ENCODE measurements at places on chromosomes 2 and 18. TPM values are rescaled to one million over a fixed set of nuclear protein-coding genes. Genes with fewer than 3 reads are reported as not detected.

DNA sequence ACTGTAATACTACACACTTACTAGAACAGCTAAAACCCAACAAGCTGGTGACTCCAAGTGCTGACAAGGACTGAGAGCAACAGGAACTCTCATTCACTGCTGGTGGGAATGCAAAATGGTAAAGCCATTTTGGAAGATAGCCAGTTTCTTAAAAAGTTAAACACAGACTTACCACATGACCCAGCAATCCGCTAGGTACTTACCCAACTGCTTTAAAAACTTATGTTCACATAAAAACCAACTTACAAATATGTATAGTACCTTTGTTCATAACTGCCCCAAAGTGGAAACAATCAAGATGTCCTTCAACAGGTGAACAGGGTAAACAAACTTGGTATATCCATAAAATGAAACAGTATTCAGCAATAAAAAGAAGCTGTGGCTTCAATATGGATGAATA, 153.1 kb upstream of the ZFP36L2 start:
- no peak for DNase-seq

- DNase-seq, result no peak
These were observed 648.1 kb downstream of the LRP1B start for GRCh38 chr2:141482697-141483096.

- DNase-seq, result no peak
These were observed 662.9 kb downstream of the IRS1 start for GRCh38 chr2:226136739-226137138.

GRCh38 chr2:2735041-2735440, 404.0 kb upstream of the MYT1L start:
- DNase-seq, result no peak

GRCh38 chr2:234174742-234175141, 124.2 kb downstream of the SPP2 start:
- no peak for DNase-seq

- DNase-seq, result no peak
These were observed 38.7 kb downstream of the UBE2F start for GRCh38 chr2:238005528-238005927.

DNA sequence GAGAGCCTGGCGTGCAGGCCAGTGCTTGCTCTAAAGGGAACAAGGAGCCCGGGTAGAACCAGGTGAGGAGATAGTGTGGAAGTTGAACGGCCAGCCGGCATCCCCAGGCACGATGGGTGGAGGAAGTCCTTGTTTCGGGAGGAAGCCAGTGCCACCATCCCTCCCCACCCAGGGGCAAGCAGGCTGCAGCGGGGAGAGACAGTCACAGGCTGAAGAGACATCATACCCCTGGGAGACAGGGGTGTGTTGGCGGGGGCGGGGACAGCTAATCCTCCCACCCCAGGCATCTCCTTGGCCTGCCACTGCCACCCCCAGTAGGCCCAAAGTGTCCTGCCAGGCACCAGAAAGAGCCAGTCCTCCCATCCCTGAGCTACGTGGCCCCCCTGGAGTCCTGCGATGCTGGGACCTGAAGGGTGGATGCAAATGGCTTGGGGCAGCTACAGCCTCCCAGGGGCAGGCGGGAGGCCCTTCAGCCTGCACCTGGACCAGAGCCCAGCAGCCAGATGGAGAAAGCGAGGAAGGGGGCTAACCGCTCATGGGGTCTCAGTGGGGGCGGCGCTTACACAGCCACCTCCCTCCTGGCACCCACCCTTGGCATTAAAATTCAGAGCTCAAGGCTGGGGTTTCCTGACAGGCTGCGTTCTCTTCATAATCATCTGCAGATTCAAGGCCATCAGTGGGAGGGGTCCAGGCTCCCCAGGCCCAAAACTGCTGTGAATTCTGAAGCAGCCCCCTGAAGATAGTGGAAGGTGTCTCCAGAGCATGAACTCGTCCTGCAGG, 14.8 kb upstream of the GPR55 start:
- DNase-seq, result no peak

GRCh38 chr18:12458771-12459170, 51.0 kb downstream of the PRELID3A start:
- no peak for DNase-seq

DNA sequence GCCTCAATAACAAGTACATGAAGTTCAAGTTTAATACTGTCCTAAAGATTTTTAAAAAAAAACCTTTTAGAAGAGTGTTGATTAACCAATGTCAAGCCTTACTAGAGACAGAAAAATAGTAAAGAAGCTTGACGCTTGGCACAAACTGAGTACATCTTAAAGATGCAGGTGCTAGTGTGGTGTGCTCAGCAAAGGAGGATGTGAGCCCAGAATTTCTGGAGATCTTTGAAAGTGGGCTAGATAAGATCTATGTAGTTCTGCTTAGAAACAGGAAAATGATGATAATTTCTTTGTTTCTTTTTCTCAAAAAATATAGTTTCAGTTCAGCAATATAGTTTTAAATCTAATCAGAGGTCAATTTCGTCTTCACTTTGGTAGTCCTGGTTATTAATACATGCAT, 118.3 kb upstream of the KLHL14 start:
- DNase-seq, result no peak

- no peak for DNase-seq
These were observed 126.2 kb downstream of the DPP4 start for GRCh38 chr2:161947836-161948235.

GRCh38 chr18:8262221-8262620, 347.0 kb upstream of the RAB12 start:
- no peak for DNase-seq

GRCh38 chr2:163717515-163717914, 18.3 kb downstream of the FIGN start:
- no peak for DNase-seq

DNA sequence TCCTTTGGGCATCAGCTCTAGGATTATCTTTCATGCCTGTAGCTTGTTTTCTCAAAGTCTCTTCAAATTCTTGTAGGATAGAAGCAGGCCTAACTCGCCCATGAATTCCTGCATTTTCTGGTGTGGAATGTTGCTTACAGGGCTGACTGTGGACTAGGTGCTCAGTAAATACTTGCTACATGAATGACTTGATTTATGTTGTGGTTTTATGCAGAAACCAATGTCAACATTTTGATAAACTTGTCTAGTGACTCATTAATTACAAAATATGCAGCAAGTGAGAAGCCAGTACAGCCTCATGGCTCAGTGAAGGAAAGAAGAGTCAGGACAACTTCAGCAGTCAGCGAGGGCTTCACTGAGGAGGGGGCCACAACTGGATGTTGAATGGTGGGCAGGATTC, 110.6 kb upstream of the SIX2 start:
- no peak for DNase-seq

DNA sequence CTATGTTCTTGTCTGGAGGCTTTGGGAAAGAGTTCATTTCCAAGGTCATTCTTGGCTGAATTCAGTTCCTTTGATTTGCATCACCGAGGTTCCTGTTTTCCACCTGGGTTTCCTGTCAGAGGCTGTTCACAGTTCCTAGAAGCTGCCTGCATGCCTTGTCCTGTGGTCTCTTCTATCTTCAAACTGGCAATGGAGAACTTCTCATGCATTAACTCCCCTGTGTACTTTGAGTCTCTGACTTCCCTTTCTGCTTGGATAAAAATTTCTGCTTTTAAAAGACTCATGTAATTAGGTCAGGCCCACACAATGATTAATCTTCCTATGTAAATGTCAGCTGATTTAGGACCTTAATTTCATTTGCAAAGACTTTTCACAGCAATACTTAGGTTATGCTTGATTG, 499.3 kb upstream of the FANCL start:
- no peak for DNase-seq

GRCh38 chr18:72089432-72089831, 454.7 kb downstream of the CBLN2 start:
- DNase-seq, result no peak

DNA sequence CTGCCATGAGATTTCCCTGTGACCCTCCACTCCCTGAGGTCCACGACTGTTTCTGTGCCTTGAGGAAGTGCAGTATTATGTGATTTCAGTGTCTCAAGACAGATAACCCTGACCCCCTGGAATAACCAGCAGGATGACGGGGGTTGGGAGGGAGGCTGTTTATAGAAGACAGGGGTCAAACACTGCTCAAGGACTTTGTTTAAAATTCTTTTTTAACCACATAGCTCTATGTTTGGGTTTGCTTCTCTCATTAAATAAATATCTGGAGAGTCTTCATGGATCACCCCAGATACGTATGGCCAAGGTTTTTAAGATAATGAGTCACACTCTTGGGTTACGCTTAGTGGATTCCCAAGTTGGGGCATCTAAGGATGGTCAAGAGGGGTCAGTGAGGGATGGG, 523.8 kb upstream of the TNP1 start:
- no peak for DNase-seq

DNA sequence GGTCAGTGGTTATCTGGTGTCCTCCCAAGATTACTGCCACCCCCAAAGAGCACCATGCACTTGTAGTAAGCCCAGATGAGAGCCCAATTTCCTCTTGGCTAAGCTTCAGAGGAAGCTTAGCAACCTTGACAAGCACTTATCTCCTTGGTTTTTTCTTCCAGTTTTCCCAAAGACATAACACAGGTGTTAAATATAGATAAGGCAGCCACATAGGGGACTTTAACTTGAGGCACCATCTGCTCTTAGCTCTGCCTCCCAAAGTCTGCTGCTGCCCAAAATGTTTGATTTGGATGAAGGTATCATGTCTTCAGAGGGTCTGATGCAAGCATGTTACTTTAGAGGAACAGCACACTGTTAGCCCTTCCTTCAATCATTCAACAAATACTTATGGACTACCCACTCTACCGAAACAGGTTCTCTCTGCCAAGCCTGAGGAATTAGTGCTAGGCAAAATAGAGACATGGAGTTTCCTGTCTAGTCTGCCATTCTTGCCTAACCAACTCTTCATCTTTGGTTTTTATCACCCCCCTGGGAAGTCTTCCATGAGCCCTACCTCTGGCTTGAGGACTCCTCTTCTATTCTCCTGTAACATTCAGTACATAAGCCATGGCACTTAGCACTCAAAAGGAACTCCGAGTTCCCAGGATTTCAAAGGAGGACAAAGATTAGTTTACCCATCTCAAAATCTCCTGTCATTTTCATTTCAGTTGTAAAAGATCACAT, 73.7 kb downstream of the SP3 start:
- no peak for DNase-seq

GRCh38 chr18:13437796-13438506, 219.4 kb downstream of the LDLRAD4 start:
- DNase-seq, result peak; percentile 61

GRCh38 chr18:8525692-8526091, 83.5 kb upstream of the RAB12 start:
- no peak for DNase-seq

The POTEC gene
- not detected for total RNA-seq

The BUB1 gene
- 94.7 TPM for total RNA-seq

The MPP4 gene
- total RNA-seq, result not detected

The NTSR2 gene
- not detected for total RNA-seq

The ANAPC1 gene
- total RNA-seq, result 70.2 TPM

The CNGA3 gene
- not detected for total RNA-seq

The TTC32 gene
- total RNA-seq, result 18.9 TPM

The REEP1 gene
- 0.45 TPM for total RNA-seq

The CFC1 gene
- not detected for total RNA-seq

The OTOS gene
- not detected for total RNA-seq

The SCN1A gene
- not detected for total RNA-seq

The SP140 gene
- 75.8 TPM for total RNA-seq

The SMAD7 gene
- total RNA-seq, result 14.6 TPM

The TSPYL6 gene
- total RNA-seq, result not detected

Measured in activated naive CD4-positive, alpha-beta T cell treated with anti-CD3 and anti-CD28 coated beads, Interleukin-2, amount 50 U/mL, for 72 hours (primary cell).